ENCODE measurements at places on chromosomes 12 and 14.
A peak's percentile ranks its signal among the peaks of the same experiment; 100 is the strongest.

- DNase-seq, result no peak
Measured at GRCh38 chr12:3105690-3106479, 28.7 kb downstream of the TSPAN9 start.

DNA sequence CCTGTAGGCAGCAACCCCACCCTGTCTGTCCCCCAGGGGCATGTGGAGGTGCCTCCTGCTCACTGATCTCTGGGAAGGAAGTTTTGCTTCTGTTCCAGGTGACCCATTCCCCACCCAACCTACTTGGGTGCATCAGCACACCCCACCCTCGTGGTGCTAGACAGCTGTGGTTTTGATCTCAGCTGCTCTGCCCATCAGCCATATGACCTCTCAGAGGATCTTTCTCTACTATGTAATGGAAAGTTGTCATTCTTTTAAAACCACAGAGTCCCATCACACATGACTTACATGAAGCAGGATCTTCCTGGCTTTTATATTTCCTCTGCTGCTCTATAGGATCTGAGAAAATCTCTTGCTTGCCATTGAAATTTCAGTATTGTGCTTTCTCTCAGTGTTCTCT is 13.5 kb upstream of the KRT82 start:
- no peak for DNase-seq

GRCh38 chr14:67680121-67680602 is 5.7 kb upstream of the VTI1B start:
- DNase-seq, result no peak

GRCh38 chr14:61064210-61064609 is 83.2 kb downstream of the SLC38A6 start:
- no peak for DNase-seq

GRCh38 chr14:35406506-35407305 is 2.2 kb upstream of the NFKBIA start:
- no peak for DNase-seq

- DNase-seq, result no peak
Measured at GRCh38 chr12:89481213-89481914, 43.2 kb downstream of the GALNT4 start.

DNA sequence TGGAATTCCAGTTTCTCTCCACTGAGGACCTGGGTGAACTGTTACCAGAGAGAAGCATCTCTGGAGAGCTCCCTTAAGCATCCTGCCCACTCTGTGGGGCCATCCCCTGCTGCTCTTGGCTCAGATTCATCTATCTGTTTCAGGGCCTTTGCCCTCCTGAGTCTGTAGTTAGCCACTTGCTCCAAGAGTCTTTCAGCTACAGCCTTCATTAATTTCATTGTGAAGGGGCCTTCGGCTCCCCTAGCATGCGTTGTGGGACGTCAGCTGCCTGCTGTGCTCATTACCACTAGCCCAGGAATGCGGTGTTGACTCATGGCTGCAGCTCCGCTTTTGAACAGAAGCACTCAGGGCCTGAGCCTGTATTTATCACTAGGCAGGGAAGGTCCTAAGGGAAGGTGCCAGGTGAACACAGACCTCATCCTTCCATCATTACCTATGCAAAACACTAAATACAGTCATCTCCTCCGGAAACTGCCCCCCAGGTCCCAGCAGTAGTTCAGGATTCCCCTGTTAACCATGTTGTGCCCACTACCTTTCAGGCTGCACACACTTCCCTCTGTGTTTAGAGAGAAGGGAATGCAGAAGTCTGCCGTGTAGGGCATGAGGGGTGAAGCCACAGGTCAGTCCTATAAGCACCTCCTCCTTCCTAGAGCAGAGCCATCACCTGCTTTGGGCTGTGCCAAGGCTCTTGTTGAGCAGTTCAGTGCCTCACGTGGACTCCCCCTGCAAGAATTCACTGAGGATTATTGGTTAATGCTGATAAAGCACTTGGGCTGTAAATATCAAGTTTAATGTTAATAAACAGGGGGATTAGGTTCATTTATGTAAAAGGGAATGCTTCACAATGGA is 191.4 kb downstream of the CACNA1C start:
- peak; percentile 30 for DNase-seq

- no peak for DNase-seq
Measured at GRCh38 chr14:100898935-100899883, 4.3 kb downstream of the RTL1 start.

- DNase-seq, result peak; percentile 29
Measured at GRCh38 chr12:113005762-113006161, 27.4 kb downstream of the OAS2 start.

DNA sequence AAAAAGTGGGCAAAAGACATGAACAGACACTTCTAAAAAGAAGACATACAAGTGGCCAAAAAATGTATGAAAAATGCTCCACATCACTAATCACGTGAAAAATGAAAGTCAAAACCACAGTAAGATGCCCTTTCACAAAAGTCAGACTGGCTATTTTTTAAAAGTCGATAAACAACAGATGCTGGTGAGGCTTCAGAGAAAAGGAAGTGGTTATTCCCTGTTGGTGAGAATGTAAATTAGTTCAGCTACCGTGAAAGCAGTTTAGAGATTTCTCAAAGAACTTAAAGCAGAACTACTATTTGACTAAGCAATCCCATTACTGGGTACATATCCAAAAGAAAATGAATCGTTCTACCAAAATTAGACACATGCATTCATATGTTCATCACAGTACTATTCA is 237.0 kb downstream of the KIF21A start:
- DNase-seq, result no peak

DNA sequence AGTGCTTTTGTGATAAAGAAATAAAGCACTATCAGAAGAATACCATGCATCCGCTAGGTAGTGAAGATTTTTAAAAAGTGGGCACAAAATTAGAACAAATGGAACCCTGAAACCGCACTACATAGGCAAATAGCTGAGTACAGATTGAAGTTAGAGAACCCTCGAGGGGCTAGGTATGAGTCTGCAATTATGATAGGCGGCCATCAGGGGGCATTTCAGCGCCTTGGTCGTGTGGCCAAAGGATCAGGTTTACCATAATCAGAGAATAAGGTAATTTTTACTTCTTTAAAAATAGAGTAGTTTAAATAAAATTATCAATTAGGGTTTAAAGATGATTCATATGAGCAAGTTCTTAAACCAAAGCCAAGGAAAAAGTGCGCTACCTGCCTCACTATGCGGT is 129.8 kb downstream of the TMX1 start:
- no peak for DNase-seq

GRCh38 chr12:101885912-101886561 is 8.7 kb downstream of the DRAM1 start:
- DNase-seq, result no peak

- no peak for DNase-seq
Measured at GRCh38 chr12:91887957-91888356, 257.7 kb downstream of the BTG1 start.

DNA sequence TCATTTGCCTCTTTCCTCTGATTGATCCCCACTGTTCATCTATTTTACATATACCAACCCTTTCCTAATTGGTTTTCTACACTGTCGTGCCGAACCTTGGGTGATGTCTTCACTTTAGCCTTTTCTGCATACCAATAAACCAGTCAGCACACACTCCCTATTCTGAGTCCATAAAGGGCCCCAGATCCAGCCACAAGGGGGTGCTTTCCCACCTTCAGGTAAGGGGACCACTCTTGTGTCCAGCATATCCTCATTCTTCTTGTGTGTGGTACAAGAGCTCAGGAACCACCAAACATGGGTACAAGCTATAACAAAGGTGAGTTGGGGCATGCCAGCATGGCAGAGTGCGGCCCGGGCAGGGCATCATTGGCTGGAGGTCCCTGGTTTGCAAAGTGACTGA is 859.8 kb downstream of the FSCB start:
- no peak for DNase-seq

DNA sequence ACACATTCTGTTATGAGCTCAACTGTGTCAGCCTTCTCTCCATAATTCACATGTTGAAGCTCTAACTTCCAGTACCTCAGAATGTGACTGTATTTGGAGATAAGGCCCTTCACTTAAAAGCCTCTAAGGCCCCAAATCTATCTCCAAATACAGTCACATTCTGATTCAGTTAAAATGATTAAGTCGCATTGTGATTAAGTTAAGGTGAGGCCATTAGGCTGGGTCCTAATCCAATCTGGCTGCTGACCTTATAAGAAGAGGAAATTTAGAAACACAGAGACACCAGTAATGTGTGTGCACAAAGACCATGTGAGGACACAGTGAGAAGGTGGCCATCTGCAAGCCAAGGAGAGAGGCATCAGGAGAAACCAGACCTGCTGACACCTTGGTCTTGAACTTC is 141.6 kb downstream of the GXYLT1 start:
- DNase-seq, result no peak

- DNase-seq, result no peak
Measured at GRCh38 chr12:51938726-51939125, 12.8 kb upstream of the ACVR1B start.

DNA sequence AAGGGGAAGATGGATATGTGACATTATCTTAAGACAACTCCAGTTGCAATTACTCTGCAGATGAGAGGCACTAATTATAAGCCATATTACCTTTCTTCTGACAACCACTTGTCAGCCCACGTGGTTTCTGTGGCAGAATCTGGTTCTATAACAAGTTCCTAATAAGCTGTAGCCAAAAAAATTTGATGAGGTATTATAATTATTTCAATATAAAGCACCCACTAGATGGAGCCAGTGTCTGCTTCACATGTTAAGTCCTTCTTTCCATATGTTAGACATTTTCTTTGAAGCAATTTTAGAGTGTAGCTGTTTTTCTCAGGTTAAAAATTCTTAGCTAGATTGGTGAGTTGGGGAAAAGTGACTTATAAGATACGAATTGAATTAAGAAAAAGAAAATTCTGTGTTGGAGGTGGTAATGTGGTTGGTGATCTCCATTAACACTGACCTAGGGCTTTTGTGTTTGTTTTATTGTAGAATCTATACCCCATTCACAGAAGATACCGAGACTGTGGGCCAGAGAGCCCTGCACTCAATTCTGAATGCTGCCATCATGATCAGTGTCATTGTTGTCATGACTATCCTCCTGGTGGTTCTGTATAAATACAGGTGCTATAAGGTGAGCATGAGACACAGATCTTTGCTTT is 36.9 kb downstream of the PSEN1 start:
- DNase-seq, result no peak

DNA sequence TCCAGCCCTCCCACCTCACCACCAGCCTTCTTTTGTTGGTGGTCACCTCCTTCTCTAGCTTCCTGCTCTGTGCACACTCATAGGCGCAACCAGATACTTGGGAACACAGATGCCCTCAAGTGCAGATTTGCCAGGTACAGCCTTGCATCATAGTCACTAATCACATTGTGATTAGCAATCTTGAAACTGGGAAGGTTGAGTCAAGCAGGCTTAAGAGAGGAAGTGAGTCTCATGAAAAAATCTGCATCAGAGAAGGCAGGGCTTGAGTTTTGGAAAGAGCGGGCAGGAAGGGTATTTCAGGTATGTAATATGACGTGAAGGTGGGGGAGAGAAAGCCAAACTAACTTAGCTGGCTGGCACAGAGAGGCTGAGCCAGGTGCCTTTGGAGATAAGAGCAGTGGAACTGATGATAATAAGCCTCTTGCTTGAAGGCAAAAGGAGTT is 2.7 kb upstream of the RABGGTA start:
- DNase-seq, result no peak

DNA sequence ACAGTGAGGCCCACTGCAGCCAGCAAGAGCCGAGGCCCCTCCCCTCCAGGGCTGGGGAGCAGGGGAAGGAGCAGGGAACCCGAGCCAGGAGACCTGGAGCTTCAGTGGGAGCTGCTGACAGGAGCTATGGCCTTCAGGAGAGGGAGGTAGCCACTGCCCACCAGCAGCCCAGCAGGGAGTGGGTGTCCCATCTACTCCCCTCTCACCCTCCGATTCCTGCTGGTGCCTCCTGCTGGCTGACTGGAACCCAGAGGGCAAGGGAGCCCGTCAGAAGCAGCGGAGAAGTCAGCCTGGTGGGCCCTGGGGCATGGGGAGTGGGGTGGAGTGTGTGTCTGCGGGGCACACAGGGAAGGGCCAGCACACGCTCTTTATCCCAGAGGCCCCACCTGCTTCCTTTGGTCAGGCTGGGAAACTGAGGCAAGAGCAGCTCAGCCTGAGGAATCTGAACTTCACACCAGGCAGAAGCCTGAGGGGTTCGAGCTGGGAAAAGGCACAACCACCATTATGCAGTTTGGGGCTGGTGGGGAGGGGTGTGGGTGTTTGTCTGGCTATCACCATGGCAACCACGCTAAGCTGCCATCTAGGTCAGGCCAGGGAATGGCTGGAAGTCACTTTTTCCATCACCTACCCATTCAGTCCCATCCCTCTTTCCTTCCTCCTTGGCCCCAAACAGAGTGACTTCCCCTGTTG is 36.8 kb upstream of the PLEKHG6 start:
- DNase-seq, result no peak

DNA sequence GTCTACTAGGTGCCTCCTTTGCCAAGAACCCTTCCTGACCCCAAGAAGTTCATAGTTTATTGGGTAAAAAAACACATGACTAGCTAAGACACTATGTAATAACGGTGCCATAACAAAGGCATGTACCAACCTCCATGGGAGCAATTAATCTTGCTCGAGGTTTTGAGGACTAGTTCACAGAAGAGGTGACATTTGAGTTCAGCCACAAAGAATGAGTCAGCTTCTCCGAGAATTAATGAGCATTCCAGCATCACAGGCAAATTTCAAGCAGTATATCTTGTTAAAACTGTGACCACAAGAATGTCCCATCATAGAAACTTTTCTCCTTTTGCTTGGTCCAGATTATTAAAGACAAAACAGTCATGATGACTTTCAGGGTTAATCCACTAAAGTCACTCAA is 113.0 kb upstream of the RAP1B start:
- no peak for DNase-seq
